ENCODE measurements at places on chromosomes 3 and 15. TPM values are rescaled to one million over a fixed set of nuclear protein-coding genes. Genes with fewer than 3 reads are reported as not detected.

The CCDC33 gene
- total RNA-seq = 6.8 TPM

The CCR1 gene
- not detected for total RNA-seq

The TMEM212 gene
- total RNA-seq = not detected

The CTXND1 gene
- not detected for total RNA-seq

The CPEB1 gene
- 3.3 TPM for total RNA-seq

The GOLGA8R gene
- total RNA-seq = 0.16 TPM

The SLC2A2 gene
- not detected for total RNA-seq

Data from A549 treated with Hydrocortisone at 1 μM for 4 hours (cell line).